ENCODE measurements at places on chromosomes 3 and 15.

GRCh38 chr15:60021589-60022378 is 17.7 kb downstream of the FOXB1 start:
- DNase-seq: no peak

- DNase-seq: no peak
Measured at GRCh38 chr3:100927775-100928174, 65.4 kb downstream of the ABI3BP start.

- no peak for DNase-seq
Measured at GRCh38 chr3:177362626-177363025, 165.3 kb upstream of the TBL1XR1 start.

DNA sequence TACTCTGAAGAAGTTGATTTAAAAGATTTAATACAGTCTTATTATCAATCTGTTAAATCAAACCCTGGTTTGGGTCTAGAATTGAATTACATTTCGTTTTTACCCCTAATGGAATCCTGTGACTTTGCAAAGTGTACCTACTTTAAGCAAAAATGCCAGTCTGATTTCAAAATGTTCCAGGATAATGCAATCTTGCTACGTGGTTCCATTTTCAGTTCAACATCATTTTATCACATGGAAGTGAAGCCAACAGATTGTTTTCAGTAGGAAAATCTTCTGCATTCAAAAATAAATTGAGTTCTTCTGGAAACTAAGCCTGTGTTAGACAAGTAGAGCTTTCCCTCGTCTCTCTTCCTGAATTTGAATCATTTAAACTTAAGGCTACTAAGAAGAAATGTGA is 356.4 kb downstream of the CHST2 start:
- DNase-seq: no peak

- DNase-seq: no peak
Measured at GRCh38 chr3:154614601-154615000, 184.6 kb upstream of the GPR149 start.

- DNase-seq: no peak
Measured at GRCh38 chr15:78257681-78258080, 6.7 kb upstream of the DNAJA4 start.

DNA sequence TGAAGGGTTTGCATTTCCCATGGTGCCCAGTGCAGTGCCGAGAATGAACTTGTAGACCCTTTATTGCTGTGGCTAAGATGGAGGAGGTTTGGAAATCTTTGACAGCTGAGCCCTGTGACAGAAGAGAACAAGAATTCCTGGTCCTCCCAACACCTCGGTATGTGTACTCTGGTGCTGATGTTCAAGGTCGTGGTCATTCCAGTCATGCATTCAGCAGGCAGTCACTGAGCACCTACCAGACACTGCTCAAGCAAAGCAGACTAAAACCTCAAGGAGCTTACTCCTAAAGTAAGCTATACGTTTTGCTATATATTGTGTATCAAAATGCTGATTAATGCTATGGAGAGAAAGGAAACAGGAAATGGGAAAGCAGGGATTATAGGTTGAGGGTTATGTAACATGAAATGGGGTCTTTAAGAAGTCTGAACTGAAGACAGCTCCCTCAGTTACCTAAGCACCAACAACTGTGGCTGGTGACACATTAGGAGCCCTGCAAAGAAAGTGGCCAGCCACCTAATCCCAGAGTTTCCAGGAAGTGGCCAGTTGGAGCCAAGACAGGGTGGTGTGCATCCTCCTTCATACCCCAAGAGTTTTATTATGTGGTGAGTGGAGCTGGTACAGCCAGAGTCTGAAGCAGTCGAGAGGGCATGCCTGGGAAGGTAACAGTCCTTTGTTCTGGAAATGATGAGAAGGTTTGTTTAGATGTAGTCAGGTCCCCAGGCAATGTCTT is 65.0 kb downstream of the CCNL1 start:
- no peak for DNase-seq

- DNase-seq: no peak
Measured at GRCh38 chr3:64270142-64270865, 45.0 kb upstream of the PRICKLE2 start.

Data from stimulated activated CD4-positive, alpha-beta T cell treated with anti-CD3 and anti-CD28 coated beads, Interleukin-2, amount 100 ng/mL, for 24 hours (primary cell).